ENCODE measurements at places on chromosomes 7 and 10.

DNA sequence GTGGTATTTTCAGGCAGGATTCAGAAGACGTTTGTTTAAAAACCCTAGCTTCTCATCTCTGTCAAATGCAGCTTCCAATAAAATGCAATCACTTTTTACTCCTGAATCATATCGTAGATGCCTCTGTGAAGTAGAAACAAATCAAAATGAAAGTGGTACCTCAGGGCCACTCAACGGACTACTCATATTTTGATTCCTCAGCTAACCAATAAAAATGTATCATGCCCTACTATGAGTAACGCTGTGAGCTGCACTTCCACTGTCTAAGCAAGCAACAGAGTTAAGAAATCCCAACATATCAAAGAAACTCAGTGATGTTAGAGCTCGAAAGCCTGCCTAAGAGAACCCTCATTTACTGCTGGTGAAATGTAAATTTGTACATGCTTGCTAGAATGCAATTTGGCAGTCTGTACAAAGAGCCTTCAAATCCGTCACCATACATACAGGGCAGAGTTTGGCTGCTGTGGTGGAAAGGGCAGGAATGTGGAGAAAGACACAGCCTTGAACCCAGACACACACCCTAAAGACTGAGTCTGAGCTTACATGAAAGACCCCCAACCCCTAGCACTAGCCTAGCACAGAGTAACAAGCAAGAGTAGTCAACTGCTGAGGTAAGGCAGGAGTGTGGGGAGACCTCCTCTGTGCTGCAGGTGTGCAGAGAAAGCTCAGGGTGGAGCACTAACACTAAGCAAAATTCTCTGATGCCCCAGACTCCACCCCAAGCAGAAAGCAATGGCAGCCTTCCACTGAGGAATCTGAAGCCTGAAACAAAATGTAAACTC, 151.5 kb downstream of the ANK3 start:
- no peak for DNase-seq

- DNase-seq: no peak
Observed at GRCh38 chr7:69217516-69218350, 380.5 kb upstream of the AUTS2 start.

GRCh38 chr10:60542657-60543056, 153.0 kb upstream of the ANK3 start:
- no peak for DNase-seq

GRCh38 chr10:3139216-3139910, 33.2 kb downstream of the PITRM1 start:
- no peak for DNase-seq

- DNase-seq: no peak
Observed at GRCh38 chr7:39379416-39379815, 186.8 kb upstream of the YAE1 start.

GRCh38 chr7:96737545-96738050, 28.0 kb upstream of the SEM1 start:
- DNase-seq: no peak

GRCh38 chr7:105600720-105601550, 19.6 kb upstream of the EFCAB10 start:
- no peak for DNase-seq

GRCh38 chr10:130369645-130370381, 233.6 kb downstream of the GLRX3 start:
- DNase-seq: no peak

GRCh38 chr10:90738885-90739284, 119.0 kb downstream of the HTR7 start:
- no peak for DNase-seq

DNA sequence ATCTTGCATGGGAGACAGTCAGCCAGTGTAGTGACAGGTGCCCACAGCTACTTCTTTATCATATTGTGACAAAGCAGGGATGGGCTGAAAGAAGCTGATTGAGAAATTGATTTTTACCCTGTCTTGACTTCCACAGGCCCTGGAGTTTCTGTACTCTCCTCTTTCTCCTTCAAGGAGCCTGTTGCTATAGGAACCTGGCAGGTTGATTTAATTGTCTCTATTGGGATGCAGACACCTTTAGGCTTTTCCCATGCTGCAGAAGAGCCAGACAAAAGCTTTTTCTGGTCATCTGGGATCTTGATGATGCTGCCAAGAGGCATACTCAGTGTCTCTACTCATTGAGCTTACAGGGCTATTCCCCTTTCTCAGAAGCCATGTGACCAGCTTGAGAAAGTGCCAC, 754.8 kb downstream of the KCNMA1 start:
- no peak for DNase-seq

DNA sequence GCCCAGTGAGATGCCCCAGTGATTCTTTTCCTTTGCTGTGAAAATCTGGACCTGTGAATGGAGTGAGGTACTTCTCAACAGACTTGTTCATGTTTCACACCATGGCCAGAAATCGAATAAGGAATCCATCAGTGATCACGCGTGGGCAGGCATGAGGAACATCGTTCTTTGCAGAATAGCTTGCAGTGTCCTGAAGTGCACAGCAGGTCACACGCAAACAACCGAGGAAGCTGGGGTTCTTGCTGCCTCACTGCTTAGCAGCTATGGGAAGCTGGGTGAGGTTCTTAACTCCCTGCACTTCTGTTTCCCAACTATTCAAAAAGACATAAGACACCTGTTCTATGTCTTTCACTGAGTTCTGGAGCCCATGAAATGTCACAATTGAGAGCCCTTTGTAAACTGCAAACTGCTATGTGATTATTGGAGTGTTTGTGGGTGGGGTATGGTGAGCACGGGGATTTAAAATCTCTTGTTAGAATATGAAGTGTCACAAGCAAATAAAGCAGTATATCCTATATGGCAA, 253.4 kb downstream of the KIAA1217 start:
- DNase-seq: no peak

GRCh38 chr10:83078645-83079044, 1060.7 kb upstream of the GHITM start:
- no peak for DNase-seq

DNA sequence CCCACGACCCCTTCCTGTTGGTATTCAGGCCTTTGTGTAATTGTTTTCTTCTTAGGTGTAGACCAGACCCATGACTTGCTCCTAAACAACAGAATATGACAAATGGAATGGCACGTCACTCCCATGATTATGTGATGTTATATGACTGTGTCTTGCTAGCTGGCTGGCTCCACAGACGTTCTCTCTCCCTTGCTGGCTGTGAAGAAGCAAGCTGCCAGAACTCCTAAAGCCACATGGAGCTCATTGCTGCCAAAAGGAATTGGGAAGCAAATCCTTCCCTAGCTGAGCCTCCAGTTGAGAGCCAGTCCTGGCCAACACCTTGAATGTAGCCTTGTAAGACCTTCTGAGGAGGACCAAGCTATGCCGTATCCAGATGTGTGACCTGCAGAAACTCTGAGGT, 74.2 kb downstream of the RAB18 start:
- DNase-seq: no peak

- peak; percentile 79 for DNase-seq
Observed at GRCh38 chr10:71569775-71570588, 149.6 kb downstream of the C10orf105 start.

DNA sequence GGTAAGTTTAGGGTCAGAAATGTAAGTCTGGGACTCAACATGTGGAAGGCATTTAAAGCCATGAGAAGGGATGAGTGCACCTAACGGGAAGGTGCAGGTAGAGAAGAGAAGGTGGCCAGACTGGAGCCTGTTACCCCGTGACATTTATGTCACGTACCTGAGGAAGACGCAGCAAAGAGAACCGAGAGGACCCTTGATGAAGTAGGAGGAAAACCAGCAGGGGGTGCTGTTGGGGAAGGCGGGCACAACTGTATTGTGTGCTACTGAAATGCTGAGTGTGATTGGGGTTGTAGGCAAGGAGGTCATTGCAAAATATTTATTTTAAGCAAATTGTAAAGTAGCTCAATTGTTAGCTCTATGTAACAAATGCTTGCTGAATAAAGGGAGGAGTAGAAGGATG, 338.2 kb upstream of the PRKCQ start:
- peak; percentile 66 for DNase-seq

DNA sequence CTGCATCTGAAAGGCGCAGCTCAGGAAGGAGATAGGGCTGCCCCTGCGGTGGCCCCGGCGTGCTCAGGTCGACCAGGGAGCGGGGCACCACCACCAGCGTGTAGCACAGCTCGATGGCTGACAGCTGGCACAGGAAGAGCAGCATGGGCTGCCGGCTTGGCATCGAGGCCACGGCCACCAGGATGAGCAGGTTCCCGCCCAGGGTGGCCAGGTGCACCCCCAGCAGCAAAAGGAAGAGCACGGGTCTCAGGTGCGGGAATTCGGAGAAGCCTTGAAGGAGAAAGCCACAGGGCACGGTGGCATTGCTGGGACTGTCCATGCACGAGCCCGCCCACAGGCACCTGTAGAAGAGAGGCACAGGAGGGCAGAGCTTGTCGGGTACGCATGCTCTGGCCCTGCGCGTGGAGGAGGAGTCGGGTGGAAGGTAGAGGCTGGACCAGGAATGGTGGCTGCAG, 33.9 kb downstream of the TAS2R41 start:
- no peak for DNase-seq

GRCh38 chr10:84331091-84331490, 2.7 kb downstream of the CCSER2 start:
- DNase-seq: no peak

- no peak for DNase-seq
Observed at GRCh38 chr7:139829775-139830117, 682 bp downstream of the TBXAS1 start.

- no peak for DNase-seq
Observed at GRCh38 chr7:1933066-1933750, 263.1 kb downstream of the ELFN1 start.
